ENCODE measurements at places on chromosomes 4 and X.

DNA sequence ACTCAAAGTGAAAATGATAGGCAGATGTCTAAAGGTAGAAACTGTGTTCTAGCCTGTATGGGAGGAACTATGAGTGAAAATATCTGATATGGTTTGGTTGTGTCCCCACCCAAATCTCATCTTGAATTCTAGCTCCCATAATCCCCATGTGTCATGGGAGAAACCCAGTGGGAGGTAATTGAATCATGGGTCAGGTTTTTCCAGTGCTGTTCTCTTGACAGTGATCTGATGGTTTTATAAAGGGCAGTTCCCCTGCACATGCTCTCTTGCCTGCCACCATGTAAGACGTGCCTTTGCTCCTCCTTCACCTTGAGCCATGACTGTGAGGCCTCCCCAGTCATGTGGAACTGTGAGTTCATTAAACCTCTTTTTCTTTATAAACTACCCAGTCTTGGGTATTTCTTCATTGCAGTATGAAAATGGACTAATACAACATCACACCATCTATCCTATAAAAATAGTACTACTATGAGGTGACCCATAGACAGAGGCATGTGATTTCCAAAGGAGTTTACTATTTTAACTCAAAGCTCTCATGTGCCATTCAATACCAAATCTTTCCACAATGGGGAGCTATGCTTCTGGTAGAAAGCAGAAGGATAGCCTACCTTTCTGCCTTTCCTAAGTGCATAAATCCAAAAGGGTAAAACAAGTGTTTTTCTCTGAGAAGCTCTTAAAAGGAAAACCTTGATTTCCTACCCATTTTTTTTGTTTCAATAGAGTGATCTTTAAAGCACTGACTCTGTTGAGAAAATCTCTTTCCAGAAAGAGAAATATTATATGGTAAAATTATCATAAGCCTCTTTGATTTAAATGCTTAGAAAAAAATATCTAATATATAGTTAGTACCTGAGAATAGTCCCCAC, 38.8 kb downstream of the SEC31A start:
- no peak for DNase-seq

DNA sequence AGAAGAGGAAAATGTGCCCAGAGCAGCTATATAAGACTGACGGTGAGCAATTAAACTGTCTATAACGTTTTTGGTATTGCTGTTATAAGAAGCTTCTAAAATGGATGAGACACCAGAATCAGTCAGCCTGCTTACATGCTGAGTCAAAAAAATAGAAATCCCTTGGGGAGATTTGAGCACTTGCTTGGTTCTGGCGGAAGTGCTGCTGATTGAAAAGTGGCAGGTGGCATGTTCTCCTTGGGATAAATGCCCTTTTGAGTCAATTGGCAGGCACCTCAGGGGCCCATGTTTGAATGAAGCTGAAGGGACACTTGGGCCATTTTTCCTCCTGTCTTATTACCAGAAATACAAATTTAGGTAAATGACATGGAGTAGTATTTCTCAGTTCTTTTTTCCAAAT, 148.7 kb downstream of the PTCHD1 start:
- DNase-seq: no peak

GRCh38 chr4:90183254-90183653, 56.1 kb downstream of the CCSER1 start:
- no peak for DNase-seq

DNA sequence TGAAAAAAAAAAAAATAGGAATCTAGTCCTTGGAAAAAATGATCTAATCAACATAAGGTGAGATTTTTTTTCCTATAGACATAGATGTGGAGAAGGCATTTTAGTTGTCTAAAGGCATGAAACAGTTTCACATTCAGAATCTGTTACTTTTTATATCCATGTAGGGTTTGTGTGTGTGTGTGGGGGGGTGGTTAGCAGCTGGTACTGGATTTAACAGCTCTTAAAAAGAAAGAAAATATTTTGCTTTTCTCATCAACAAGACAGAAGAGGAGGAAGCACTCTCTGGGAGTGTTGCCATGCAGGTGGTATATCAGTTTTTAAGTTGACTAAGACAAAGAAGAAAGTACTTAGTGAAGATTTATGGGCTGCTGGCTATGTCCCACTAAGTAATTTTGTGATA, 122.3 kb downstream of the VCX3B start:
- DNase-seq: no peak

DNA sequence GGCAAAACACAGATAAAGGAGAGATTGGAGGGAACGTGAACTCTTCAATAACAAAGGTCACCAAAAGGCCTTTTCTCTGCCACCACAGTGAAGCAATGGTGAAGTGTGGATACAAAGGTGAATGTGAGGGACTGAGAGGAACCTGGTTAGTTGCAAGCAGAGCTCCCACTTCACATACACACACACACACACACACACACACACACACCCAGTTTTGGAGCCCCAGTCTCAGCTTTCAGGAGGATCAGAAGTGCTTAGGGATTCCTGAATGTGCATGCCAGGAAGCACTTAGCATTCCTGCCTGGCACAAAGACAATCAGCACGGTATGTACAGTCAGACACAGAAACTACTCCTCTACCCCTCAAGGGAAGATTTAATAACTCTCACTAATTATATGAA, 71.5 kb downstream of the ARHGEF9 start:
- no peak for DNase-seq

GRCh38 chr4:182325848-182326255, 82.7 kb downstream of the TENM3 start:
- DNase-seq: no peak

DNA sequence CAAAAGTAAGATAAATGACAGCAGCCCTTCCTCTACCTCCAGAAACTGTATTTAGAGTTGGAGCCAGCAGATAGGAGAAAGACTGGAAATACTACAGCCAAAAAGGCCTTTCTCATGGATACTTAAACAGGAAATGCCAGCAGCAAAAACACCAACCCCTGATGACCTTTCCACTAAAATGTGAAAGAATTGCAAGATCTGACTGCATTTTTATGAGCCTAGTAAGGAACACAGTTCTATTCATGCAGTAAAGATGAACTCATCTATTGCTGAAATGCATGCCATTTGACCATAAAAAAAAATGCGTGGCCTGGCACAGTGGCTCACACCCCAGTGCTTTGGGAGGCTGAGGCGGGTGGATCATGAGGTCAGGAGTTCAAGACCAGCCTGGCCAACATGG, 19.9 kb downstream of the ABCG2 start:
- no peak for DNase-seq

DNA sequence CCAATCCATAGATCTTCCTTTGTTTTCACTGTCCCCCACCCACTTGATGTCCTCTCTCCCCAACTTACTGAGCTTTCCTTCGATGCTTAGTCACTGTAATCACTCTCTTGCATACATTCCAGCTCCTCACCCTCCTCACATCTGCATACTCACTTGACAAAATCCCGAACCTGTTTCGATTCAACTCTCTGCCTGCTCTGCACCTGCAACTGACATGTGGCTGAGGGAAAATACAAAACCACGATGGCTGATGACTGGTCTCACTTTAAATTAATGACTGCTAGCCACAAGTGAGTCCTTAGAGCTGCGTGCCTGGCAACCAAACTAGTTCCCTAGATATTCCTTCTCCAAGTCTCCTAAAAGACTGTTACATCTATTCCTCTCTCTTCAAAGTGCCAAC, 70.4 kb upstream of the FHL1 start:
- no peak for DNase-seq

DNA sequence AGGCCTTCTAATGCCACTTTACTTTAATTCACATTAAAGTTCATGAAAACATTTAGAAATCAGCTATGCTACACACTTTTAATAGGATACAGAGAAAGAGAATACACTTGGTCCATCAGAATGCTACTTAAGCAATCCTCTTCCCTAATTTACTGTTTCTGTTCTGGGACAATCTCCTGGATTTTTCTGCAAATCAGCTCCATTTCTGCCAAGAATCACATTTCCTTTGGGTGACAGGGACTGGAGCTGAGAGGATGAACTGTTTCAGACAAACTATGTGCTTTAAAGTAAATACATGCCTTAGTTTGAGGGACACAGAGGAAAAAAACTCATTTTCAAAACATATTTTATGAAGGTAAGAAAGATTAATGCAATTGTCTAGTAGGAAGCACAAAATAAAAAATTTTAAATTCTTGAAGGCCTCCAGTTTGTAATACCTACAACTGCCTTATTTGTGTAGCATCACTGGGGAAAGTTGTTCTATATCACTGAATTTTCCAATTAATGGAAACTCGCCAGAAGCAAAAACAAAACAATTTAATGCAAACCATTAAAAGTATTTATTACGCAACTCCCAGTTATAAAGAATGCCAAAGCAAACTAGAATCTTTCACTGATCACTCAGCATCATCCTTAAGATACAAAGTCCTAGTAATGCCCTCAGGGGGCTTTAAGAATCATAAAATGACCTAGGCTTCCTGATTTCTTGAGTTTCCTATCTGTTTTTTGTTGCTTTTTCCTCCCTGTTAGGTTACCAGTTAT, 36.3 kb downstream of the BCLAF3 start:
- no peak for DNase-seq

- no peak for DNase-seq
Measured at GRCh38 chrX:1434871-1435240, 17.9 kb downstream of the ASMTL start.

DNA sequence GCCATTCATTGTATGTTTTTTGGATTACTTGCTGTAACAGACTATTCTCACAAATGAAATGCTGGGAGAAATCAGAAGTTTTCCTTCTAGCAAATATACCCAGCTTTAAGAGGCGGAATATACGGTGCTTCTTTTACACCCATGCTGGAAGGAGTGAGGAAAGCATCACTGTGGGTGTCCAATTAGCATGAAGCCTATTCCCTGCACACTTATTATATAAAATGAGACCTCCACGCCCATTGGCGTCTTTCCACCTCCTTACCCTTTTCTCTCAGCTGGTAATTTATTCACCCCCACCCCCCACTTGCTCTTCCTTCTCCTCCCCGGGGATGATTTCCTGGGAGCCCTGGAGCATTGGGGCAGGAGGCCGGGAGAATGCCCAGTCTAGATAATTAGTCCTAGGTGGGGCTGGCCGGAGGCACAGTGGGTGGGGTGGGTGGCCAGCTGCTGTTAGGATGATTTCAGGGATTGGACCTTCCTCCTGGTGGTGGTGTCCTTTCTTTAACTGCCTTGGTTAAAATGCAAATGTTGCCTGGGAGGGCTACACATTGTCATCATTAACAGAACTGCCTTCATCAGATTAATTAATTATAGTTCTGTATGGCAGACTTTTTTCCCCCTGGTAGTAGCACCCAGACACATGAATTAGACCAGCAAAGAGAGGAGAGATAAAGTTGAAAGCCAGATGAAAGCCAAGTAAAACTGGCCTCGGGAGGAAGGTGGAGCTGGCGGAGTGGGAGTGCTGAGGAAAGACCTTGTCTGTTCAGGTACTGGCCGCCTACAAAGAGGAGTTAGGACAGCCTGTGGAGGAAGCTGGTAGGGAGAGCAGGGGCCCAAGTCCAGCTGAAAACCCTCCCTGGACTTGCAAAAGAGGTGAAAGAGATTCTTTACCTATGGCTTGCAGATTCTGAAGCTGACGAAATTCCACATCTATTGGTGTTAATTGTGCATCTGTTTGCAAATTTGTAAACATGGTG, 11.4 kb downstream of the SHROOM2 start:
- DNase-seq: no peak

DNA sequence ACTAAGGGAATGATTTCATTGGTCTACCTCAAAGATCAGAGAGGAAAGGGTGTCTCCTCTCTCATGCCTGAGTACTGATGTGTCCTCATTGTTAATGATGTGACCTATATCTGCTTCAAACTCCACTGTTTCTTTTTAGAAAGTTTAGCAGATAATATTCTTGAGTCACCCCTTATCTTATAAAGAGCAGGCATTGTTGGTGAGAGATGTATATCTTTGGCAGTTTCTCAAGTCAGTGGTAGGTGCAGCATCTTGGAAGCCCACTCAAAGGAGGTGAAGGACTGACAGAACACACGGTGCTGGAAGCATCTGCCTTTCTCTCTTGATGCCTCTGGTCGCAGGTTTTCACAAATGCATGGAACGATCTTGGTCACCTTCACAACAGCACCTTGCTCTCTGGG, 71.2 kb downstream of the ZNF518B start:
- DNase-seq: no peak

DNA sequence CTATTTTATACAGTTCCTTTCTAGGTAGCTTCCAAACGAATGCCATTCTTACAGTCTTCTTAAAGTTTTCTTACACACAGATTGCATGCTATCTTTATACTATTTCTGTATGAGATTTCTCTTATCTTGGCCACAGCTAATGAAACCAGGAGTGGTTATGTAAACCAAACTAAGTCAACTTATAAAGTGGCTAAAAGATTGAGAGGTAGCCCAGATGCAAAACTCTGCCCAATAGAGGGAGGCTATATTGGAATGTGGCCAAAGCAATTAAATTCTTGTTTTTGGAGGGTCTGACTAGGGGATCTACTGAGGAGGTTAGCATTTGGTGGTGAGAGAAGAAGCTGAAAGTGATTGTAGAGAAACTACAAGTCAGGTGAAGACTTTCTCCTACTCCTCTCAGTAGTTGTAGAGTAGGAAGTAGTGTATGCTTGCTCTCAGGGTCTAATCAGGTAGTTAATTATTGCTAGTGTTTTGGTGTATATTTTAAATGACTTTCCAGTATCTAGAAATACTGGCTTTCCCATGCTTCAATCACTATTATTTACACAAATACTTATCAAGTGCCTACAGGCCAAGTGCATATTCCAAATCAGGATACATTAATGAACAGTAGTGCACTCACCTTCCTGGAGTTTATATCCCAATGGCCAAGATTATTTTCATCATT, 104.2 kb upstream of the HPGD start:
- DNase-seq: no peak

GRCh38 chr4:1194010-1194900, 21.9 kb upstream of the SPON2 start:
- no peak for DNase-seq

GRCh38 chr4:12146339-12146738, 717.6 kb upstream of the HS3ST1 start:
- no peak for DNase-seq

DNA sequence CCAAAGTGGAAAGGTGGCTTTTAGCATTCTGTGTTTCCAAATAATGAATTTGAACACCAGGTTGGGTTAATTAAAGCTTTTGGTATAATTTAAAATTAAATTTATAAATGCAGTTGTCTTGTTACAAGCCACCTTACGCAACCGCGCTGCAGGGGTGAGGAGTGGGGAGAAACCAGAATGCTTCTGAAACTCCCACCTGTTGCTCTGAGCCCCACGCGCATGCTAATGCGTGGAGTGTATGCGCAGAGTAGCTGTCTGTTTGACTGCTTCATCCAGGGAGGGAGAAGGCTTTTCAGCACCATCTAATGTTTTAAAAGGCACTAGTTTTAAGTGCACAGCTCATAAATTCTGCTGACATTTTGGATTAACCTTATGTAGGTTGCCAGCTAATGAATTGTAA, 12.5 kb downstream of the OGT start:
- no peak for DNase-seq

DNA sequence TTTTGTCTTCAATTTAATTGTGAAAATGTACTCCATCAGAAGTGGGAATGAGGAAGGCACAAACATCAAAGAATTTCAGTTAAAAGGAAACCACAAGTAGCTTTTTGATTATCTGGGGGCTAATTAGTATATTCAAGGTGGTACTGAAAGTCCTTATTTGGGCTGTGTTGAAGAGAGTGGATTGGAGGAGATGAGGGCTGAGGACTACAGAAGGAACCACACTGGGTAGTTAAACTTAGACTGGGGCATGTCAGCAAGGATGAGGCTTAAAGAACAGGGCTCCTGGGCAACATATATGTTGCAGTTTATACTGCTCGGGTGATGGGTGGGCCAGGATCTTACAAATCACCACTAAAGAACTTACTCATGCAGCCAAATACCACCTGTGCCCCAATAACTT, 346.8 kb downstream of the SPOCK3 start:
- no peak for DNase-seq

- DNase-seq: no peak
Measured at GRCh38 chr4:145103496-145103895, 5.4 kb downstream of the ABCE1 start.

Data from NCI-H774 (cell line).